ENCODE measurements at places on chromosomes 11 and 22.
A peak's percentile ranks its signal among the peaks of the same experiment; 100 is the strongest.

DNA sequence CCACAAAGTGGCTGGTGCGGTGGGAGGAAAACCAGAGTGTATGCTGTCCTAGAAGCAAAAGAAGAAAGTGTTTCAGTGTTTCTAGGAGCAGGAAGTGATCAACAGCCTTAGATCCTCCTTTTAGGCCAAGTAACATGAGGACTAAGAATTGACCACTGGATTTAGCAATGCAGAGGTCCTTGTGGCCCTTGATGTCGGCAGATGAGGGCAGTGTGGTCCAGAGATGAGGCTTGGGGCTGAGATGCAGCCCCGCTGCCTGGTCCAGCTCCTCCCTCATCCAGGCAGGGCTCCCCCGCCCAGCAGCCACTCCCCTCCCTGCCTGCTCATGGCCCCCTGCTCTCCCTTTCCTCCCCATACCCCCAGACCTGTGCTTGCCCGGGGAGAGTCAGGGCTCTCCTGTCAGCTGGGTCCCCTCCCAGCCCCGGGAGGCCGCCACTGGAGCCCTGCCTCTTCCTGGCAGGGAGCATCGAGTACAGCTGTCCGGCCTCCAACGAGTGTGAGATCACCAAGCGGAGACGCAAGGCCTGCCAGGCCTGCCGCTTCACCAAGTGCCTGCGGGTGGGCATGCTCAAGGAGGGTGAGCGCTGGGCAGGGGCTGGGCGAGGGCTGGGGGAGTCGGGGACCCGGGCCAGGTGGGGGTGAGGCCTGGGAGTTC, 3.7 kb downstream of the TRMT112 start:
- no peak for DNase-seq

- DNase-seq = peak; percentile 40
Measured at GRCh38 chr11:47552056-47552565, 821 bp downstream of the CELF1 start.

DNA sequence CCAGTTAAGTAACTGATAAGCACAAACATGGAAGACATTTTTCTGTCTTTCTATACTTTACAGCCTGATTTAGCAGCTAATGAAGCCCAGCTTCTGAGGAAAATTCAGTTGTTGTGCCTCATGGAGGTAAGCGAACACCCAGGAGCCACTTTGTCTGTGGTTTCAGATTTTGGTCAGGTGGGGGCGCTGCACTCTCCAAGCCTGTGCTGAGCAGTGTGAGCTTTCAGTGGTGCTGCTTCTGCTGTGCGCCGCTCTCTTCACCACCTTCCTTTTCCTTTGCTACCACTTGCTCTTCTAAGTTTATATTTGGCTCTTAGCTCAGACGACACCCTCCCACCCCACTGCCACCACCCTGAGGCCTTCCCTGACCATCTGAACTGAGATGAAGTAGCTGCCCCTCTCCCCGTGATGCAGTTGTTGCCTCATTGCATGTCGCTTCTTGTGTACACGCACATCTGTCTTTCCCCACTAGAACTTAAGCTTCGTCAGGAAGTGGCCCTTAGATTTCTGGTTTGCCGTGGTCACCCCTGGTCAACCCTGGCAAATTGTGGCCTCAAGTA, 14.0 kb downstream of the PSMD13 start:
- peak; percentile 78 for DNase-seq

GRCh38 chr11:114280696-114281095, 15.5 kb upstream of the NNMT start:
- no peak for DNase-seq

DNA sequence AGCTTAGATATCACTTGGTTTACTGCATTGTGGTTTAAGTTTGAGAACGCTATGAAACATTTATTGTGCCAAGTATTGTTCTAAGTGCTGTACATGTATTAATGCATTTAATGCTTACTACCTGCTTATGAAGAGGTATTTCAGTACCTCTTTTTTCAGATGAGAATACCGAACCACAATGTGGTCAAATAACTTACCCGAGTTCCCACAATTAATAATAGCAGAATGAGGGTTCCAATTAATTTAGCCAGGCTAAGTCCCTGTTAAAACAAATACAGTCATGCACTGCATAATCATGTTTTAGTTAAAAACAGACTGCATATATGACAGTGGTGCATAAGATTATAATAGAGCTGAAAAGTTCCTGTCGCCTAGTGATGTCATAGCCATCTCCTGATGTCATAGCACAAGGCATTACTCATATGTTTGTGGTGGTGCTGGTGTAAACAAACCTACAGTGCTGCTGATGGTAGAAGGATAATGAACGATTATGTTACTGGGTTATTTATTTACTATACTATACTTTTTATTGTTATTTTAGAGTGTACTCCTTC, 4.3 kb downstream of the ZC3H12C start:
- peak; percentile 47 for DNase-seq

- DNase-seq = peak; percentile 95
Measured at GRCh38 chr11:18383388-18384156, 10.8 kb upstream of the LDHA start.

DNA sequence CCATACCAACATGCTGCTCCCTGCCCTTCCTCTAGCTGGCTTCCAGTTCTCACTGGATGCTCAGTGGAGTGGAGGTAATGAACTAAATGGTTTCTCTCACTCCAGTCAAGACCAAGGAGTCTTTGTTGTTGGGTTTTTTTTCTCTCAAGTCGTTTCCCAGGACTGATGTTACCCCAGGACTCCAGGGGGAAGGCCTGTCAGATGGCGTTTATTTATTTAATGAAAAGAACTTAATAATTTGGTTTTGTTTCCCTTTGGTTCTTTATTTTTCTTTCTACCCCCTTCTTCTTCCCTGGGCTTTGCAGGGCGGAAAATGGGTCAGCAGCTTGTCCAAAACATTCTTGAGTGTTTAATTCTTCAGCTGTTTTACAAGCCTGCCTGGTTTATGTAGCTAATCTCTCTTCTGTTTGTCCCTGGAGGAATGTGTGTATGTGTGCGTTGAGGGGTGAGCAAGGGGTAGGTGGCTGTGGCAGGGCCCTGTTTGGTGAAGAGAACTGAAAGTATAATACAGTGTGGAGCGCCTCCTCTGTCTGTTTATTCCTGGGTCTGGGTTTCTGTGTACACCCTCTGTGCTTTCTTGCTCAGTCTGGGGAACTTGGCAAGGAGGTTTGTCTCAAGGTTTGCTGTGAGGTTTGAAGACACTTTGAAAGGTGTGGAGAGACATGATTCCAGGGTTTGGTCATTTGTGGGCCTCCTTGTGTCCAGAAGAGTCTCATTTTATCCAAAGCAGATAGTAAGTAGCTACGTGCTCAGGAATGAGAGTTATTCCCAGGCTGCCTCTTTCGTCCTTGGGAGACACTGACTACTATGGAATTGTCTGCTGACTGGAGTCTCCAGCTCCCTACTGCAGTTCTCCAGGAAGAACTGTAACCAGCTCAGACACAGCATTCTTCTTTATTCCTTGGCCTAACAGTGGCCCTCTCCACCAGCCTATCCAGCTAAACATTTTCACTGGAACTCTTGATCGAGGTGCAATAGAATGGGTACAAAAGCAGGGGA, 175.5 kb downstream of the ADAMTS15 start:
- no peak for DNase-seq

GRCh38 chr22:19775496-19776325, 15.1 kb downstream of the TBX1 start:
- DNase-seq = no peak

- no peak for DNase-seq
Measured at GRCh38 chr22:33889748-33890147, 30.5 kb downstream of the LARGE1 start.

DNA sequence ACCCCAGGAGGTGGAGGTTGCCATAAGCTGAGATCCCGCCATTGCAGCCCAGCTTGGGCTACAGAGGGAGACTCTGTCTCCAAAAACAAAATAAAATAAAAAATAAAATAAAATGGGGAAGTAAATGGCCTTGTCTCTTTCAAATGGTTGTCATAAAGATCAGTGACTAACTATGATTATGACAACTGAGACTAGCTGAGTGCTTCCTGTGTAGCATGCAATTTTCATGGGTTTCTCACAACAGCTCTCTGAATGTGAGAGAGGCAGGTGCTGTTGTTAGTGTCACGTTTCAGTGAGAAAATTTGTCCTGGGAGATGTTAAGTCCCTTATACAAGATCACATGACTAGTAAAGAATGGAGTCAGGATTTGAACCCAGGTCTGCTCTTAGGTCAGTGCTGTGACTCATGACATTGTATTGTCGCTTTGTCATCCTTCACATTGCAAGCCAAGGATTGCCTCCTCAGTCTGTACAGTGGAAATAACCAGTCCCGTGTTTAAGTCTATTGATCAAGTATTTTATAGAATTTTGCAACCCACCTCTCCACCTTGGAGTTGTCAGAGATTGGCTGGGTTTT, 163.3 kb upstream of the CCDC90B start:
- DNase-seq = no peak
